Neural crest cell (in vitro differentiated cells): ENCODE measurements at places on chromosomes 2 and 18. TPM values are rescaled to one million over a fixed set of nuclear protein-coding genes. Genes with fewer than 3 reads are reported as not detected.

Gene KLF11
- total RNA-seq: 8.2 and 8.5 TPM in 2 replicates

Gene TTR
- total RNA-seq: not detected in 2 replicates

GRCh38 chr2:185785156-185785555 is 46.6 kb downstream of the FSIP2 start:
- no peak overlapping the region for H3K27ac ChIP-seq
- no peaks in the 10 kb centered on the region for H3K4me1 ChIP-seq
- H3K4me3 ChIP-seq: no peak overlapping the region

GRCh38 chr2:237208373-237209260 is 122.9 kb downstream of the COPS8 start:
- no peak overlapping the region for H3K4me3 ChIP-seq
- no peak for DNase-seq
- H3K4me1 ChIP-seq: peaks cover 21% of the 10 kb centered on the region
- no peak overlapping the region for H3K27ac ChIP-seq
- H3K27me3 ChIP-seq: peaks cover 6% of the 10 kb centered on the region

Gene RNF144A
- total RNA-seq: 49.6 and 49.9 TPM in 2 replicates

DNA sequence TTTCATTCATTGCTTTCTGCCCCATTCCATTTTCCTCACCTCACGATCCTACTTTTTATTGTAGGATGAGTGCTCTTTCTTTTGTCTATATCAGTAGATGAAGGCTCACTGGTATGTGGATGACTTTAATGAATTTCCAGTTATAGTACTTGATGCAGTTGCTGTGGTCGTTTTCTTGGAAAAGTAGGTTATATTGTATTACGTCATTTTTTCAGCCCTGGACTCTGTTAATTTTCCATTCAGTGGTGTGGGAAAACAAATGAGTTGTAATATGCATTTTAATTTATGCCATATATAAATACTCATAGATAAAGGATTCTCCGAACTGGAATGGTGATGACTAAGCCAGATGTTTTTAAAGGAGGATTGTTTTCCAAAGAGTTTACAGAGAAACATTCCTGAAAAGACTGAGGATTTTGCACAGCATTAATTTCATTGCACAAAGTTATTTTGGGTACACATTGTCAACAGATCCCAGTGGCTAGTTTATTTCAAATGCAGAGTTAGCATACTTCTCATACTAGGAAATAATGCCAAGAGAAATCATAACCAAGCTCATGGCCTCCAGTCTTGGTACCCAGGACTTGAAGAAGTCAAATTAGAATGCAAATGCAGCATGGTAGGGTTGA is 189.7 kb downstream of the PAX3 start:
- no peak overlapping the region for H3K27ac ChIP-seq
- no peak overlapping the region for H3K4me3 ChIP-seq
- H3K36me3 ChIP-seq: no peaks in the 10 kb centered on the region
- no peaks in the 10 kb centered on the region for H3K4me1 ChIP-seq
- peaks cover 7% of the 10 kb centered on the region for H3K27me3 ChIP-seq

Gene KCNS3
- total RNA-seq: 1.4 and 2.7 TPM in 2 replicates

DNA sequence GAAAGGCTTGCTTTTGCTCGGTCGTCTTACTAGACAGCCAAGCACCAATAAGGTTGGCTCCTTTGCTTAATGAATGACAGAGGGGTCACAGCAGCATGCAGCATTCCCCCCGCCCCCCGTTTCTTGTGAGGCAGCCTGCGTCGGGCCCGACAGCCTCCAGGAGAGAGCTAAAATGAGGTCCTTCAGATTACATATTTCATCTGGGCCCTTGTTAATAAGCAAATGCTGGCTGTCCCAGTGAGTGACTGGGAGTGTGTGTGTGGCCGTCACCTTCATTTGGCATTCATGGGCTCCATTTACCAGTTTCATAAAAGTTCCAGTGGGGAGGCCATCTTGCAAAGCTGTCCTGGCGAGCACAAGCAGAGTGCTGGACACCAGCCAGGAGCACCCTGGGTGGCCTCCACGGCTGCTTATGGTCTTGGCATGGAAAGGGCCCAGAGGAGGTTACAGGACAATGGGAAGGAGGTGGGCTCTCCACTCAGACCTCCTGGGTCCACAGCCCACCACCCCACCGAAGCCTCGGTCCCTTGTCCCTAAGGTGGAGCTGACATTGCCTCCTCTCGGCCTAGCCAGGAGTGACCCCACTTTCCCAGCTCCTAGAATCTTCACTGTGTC is 37.2 kb downstream of the ODC1 start:
- H3K27ac ChIP-seq: no peak overlapping the region
- H3K27me3 ChIP-seq: no peaks in the 10 kb centered on the region
- no peak for DNase-seq
- no peaks in the 10 kb centered on the region for H3K36me3 ChIP-seq
- H3K4me1 ChIP-seq: peaks cover 7% of the 10 kb centered on the region

DNA sequence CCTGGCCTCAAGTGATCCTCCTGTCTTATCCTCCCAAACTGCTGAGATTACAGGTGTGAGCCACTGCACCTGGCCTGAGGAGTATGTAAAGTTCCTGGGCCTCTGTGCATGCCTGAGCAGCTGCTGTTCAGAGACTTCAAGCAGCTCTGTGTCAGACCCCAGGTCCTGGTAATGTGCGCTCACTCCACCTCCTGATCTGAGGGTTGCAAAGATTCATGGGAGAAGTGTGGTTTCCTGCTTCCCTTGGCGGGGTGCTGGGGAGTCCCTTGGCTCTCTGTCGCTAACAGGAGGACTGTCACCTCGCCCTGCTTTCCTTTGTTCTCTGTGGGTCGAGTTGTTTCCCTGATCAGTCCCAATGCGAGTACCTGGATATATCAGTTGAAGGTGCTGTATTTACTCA is 8.6 kb upstream of the IL36A start:
- DNase-seq: no peak
- H3K36me3 ChIP-seq: peaks cover 11% of the 10 kb centered on the region
- H3K27ac ChIP-seq: no peak overlapping the region
- H3K27me3 ChIP-seq: peaks cover 35% of the 10 kb centered on the region
- no peak overlapping the region for H3K4me3 ChIP-seq
- no peaks in the 10 kb centered on the region for H3K4me1 ChIP-seq

Gene MTCL1
- 17.8 and 18.4 TPM in 2 replicates for total RNA-seq

- no peak overlapping the region for H3K4me3 ChIP-seq
- peaks cover 20% of the 10 kb centered on the region for H3K4me1 ChIP-seq
- no peak for DNase-seq
These were observed 516.7 kb downstream of the TXNL1 start for GRCh38 chr18:56121669-56122068.

Gene L3MBTL4
- total RNA-seq: 0.50 and 0.65 TPM in 2 replicates
